ENCODE measurements at places on chromosomes 16 and 17.

DNA sequence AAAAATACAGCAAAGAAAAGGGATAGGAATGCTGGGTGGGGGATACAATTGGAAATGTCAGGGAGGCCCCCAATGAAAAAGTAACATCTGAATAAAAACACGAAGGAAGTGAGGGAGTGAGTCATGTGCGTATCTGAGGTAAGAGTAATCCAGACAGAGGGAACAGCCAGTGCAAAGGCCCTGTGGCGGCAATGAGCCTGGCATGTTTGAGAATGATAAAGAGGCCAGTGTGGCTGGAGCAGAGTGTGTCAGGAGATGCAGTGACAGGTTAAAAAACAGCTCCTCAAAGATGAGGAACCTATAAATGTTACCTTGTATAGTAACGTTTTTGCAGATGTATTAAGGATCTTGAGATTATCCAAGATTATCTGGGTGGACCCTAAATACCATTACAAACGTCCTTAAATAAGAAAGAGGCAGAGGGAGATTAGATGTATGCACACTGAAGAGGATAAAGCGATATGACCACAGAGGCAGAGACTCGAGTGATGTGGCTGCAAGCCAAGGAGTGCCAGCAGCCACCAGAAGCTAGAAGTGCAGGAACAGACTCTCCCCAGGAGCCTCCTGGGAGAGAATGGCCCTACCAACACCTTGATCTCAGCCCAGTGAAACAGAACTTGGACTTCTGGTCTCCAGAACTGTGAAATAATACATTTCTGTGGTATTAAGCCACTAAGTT, 17.8 kb upstream of the SLC35B1 start:
- DNase-seq, result no peak

- DNase-seq, result peak; percentile 56
Observed at GRCh38 chr16:14375132-14375491, 254.9 kb downstream of the PARN start.

DNA sequence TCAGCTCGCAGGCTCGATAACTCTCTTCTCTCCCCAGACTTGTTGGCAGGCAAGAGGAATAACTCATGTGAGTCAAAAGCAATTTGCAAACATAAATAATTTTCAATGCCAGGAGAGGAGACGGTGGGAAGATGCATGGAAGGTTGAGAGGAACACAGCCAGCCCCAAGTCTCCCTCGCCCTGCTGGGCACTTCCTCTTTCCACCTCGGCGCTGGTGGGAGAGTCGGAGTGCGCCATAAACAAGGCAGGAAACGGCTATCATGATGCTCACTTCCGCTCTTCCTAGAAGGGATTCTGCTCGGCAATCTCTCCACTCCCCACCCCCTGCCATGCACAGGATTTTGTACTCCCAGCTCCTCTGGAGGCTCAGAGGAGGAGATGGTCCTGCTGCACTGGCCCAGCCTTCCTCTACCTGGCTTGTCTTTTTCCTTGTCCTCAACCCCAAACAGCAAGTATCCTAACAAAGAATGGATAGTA, 13.0 kb downstream of the CBX4 start:
- DNase-seq, result no peak

- DNase-seq, result no peak
Observed at GRCh38 chr17:34673995-34674890, 94.9 kb downstream of the TMEM132E start.

- DNase-seq, result peak; percentile 90
Observed at GRCh38 chr16:30698816-30699614, at the start of gene SRCAP. Gene SRCAP, plus strand, starts transcription at chr16:30699171. Its CDS starts 1,654 bp downstream, at chr16:30700825.

GRCh38 chr16:1047123-1047522, 25.4 kb upstream of the SSTR5 start:
- DNase-seq, result no peak

DNA sequence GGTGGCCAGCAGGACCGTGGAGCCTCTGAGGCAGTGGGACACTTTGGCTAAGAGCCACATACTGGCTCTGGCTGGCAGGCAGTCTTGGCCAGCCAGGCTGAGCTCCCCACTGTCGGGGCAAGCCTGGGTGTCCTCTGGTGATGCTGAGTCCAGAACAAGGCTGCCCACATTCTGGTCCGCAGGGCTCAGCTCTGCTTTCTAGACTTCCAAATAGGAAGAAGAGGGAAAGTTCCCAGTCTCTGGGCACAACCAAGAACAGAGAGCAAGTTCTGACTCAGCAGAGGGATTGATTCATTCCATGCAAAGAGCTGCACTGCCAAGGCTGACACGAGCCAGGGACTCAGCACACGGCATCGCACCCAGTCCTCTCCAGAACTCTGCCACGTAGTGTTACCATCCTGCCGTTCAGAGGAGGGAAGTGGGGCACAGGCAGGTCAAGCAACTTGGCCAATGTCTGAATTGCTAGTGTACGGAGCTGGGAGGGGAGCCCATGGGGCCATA, 58.9 kb downstream of the NOS2 start:
- DNase-seq, result no peak

GRCh38 chr16:637081-638018, 1.2 kb upstream of the METTL26 start:
- peak; percentile 96 for DNase-seq

DNA sequence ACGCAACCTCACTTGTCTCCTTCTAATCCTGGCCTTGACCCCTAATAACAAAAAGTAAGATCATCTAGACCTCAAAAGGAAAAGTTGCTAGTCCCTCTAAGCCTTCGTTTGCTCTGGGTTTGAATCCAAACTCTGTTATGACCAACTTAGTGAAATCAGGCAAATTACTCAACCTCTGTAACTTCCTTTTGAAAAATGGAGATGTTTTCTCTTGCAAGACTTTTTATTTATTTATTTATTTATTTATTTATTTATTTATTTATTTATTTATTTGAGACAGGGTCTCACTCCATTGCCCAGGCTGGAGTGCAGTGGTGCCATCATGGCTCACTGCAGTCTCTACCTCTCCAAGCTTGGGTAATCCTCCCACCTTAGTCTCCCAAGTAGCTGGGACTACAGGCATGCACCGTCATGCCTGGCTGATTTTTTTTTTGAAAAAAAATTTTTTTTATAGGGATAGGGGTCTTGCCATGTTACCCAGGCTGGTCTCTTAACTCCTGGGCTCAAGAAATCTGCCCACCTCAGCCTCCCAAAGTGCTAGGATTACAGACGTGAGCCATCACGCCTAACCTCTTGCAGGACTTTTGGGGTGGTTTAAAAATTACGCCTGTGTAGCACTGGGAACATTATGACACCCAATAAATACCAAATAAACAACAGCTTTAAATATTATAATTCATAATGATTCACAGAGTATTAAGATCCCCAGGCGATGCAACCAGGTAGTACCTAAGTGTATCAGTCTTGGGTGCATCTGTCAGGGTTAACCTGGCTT, 63.4 kb downstream of the PITPNC1 start:
- DNase-seq, result no peak

DNA sequence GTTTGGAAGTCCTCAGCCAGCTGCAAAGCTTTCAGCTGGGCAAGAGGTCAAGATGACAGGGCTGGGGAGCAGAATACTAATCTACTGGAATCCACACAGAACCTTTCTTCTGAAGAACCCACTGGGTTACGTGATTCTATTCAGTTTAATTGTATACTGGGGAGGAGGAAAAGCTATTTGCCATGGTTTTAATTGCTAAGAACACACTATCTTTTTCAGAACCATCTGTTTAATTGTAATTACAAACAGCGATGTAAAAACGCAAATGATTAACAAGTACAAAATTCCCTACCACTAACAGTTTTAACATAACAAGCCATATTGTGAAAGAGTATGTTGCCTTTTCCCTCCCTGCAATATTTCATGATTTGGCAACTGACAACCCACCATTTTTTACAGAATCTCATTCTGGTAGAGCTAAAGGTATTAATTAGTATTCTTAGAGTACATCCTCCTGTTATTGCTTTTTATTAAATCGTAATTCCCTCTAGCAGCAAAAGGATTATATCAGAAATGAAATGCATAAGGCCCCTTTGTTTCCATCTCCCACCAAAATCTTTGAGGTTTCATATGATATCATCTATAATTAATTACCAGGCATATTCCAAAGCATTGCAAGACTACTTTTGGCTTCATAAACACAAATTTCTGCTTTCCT, 12.1 kb downstream of the HYDIN start:
- DNase-seq, result no peak

DNA sequence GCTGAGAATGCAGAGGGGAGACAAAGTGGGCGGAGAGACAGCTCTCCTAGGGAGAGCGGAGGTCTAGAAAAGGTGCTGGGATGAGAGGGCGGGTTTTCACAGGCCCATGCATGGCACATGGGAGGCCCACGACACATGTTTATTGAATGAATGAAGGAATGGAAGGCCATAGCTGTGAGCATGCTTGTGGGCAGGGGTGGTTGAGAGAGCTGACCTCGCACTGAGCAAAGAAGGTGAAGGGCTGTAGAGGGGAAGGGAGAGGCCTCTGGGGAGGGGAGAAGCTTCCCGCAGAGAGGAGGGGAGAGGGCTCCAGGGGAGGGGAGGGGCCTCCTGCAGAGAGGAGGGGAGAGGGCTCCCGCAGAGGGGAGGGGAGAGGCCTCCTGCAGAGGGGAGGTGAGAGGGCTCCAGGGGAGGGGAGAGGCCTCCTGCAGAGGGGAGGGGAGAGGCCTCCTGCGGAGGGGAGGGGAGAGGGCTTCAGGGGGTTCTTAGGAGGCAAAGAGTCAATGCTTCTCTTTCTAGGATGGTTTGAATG, 27.3 kb downstream of the SDK2 start:
- DNase-seq, result no peak

DNA sequence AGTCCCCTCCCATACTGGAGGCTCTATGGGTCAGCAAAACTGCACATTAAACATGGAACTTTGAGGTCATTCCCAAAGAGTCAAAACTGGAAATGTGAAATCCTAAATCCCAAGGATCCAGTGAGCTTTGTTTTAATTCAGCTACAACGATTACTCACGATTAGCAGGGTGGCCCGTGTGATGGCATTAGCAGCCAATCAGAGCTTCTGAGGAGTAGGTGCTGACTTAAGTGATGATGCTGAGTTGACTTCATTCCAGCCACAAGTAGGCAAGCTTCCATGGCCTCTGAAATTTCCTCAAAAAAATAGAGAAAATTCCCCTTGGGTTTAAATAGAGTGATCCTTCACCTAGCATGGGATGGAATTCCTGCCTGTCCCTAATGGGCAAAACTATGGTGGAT, 28.1 kb upstream of the BEAN1 start:
- DNase-seq, result no peak

GRCh38 chr16:75086688-75087374, 29.7 kb downstream of the LDHD start:
- no peak for DNase-seq

DNA sequence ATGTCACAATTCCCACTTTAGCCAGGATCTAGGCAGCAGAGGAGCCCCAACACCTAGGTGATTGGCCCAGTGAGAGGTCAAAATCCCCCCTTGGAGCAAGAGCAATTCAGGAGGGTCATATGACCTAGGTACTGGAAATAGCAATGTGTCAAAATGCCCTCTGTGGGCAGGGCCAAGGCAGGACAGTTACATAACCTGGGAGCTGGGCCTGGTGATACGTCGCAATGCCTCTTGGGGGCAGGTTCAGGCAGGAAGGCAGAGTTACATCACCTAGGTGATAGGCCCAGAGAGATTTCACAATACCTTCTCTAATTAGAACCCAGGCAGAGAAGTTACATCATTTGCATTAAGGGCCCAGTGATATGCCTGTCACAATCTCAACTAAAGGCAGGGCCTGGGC, 1906.3 kb downstream of the TP53TG3F start:
- no peak for DNase-seq

DNA sequence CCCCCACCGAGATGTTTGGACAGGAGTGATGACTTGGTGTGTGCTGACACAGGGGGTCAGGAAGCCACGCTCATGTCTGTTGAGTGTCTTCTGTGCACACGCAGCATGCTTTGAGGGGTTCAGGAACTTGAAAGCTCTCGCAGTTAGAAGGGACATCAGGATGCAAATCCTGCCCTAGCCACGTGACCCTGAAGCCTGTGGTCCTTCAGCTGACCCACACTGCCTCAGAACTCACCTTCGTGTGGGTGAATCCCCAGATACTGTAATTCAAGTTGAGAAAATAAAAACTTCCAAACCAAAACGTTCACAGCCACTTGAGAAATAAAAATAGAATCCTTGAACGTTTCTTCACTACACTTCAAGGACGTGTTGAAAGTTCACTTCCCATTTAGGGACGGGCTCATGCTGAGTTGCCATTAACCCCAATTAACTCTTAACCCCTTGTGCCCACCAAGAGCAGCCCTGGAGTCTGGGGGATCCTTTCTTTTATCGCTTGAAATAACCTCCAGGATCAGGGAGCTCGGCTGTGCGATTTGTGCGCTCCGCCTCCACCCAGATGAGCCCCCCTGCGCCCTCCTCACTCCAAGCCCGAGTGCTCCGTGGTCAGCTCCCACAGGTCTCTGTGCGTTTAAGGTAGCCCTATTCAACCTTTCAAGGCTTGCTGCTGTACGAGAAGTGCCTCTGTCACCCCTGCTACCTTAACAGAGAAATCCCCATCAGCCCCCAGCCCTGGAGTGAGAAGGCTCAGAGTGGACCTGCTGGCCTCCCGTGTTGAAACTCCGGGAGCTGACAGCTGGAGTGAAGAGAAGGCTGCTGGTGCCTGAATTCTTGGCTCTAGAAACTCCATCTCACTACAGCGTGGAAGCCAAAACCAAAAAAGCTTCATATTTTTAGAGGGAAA, 36.2 kb upstream of the NAT9 start:
- DNase-seq, result no peak

DNA sequence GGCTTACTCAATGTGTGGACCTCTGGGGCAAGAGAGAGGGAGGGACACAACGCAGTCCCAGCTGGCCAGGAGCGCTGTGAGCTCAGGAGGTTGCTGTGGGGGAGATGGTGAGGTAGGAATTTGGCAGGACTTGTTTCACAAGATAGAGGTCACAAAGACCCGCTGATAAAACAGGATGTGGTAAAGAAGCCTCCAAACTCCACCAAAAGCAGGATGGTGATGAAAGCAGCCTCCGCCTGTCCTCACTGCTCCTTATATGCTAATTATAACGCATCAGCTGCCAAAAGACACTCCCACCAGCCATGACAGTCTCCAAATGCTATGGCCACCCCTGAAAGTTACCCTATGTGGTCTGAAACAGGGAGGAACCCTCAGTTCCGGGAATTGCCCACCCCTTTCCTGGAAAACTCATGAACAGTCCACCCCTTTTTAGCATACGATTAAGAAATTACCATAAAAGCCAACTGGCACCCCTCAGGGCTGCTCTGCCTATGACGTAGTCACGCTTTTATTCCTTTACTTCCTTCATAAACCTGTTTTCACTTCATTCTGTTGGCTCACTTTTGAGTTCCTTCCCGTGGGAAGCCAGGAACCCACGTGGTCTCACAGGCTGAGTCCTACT, 5.3 kb upstream of the EIF4A3 start:
- DNase-seq, result no peak

All from adipocyte (in vitro differentiated cells).